WTC11 (cell line): ENCODE measurements at places on chromosomes 1 and 21. TPM values are rescaled to one million over a fixed set of nuclear protein-coding genes. Genes with fewer than 3 reads are reported as not detected.

Gene GJA5
- 2.2 to 3.0 TPM (median 2.2 TPM) in 3 replicates for total RNA-seq

- no peak for DNase-seq
- H3K27me3 ChIP-seq: no peaks in the 10 kb centered on the region
- no peak overlapping the region for H3K27ac ChIP-seq
These were observed 29.1 kb upstream of the PLA2G4A start for GRCh38 chr1:186799689-186800054.

DNA sequence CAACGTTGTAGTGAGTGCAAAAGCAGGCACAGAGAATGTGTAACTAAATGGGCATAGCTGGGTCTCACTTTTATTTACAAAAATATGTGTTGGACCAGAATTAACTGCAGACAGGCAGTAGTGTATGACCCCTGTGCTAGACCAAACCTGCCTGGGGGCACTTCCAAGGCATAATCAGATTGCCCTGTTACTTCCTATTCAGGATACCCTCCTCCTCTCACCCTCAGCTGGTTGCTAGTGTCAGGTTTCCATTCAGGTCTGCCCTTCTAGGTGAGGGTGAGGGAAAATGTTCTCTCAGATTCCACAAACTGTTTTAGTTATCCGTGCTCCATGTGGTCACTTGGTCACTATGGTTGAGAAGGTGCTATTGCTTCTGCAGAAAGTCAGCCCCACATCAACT is 387.3 kb downstream of the LMX1A start:
- H3K36me3 ChIP-seq: no peaks in the 10 kb centered on the region
- H3K4me3 ChIP-seq: no peak overlapping the region
- no peak overlapping the region for H3K27ac ChIP-seq
- no peaks in the 10 kb centered on the region for H3K27me3 ChIP-seq
- peaks cover 20% of the 10 kb centered on the region for H3K4me1 ChIP-seq

Gene FH
- total RNA-seq: 77.4 to 83.9 TPM (median 80.8 TPM) in 3 replicates

Gene KIF14
- 20.0 to 24.4 TPM (median 20.7 TPM) in 3 replicates for total RNA-seq

- H3K4me1 ChIP-seq: no peaks in the 10 kb centered on the region
- peaks cover 6% of the 10 kb centered on the region for H3K27me3 ChIP-seq
- H3K36me3 ChIP-seq: peaks cover 15% of the 10 kb centered on the region
- no peak overlapping the region for H3K27ac ChIP-seq
- DNase-seq: no peak
These were observed 3.9 kb downstream of the PRXL2B start for GRCh38 chr1:2590233-2591141.

Gene CFHR4
- total RNA-seq: 0.42 TPM in 1 of 3 replicates, not detected in the others
